ENCODE measurements at places on chromosomes 6 and 20.
A peak's percentile ranks its signal among the peaks of the same experiment; 100 is the strongest.

- DNase-seq = no peak
These were observed 27.0 kb downstream of the RPRD1B start for GRCh38 chr20:38060536-38060935.

- no peak for DNase-seq
These were observed 21.3 kb downstream of the SEC23B start for GRCh38 chr20:18529041-18529440.

DNA sequence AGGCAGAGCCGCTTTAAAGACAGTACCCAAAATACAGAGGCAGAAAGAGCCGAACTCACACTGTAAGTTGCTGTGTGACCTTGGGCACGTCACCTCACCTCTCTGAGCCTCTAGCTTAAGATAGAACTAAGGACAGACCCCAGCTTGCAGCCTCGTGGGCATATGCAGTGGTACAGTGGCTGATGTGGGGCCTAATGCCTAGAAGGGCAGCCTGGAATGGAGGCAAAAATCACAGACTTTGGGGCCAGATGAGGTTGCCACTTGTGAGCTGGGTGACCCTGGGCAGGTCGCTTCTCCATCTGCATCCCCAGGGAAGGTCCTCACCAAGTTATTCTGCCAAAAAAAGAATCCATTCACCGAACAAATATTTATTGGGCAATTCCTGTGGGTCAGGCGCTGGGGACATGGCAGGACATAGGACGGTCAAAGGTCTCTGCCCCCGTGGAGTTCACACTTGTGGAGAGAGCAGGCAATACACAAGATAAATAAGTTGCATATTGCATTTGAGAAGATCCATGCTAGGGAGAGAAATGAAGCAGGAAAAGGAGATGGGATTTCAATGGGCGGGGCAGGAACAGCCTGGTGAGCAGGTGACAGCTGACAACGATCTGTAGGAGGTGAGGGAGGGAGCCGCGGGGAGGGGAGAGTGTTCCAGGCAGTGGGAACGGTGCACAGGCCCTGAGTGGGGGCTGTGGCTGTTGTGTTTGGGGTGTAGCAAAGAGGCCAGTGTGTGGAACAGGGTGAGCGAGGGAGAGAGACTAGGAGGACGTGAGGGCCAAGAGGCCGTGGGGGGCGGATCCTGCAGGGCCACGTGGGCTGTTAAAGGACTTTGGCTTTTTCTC, 115.2 kb downstream of the CEBPB start:
- no peak for DNase-seq

DNA sequence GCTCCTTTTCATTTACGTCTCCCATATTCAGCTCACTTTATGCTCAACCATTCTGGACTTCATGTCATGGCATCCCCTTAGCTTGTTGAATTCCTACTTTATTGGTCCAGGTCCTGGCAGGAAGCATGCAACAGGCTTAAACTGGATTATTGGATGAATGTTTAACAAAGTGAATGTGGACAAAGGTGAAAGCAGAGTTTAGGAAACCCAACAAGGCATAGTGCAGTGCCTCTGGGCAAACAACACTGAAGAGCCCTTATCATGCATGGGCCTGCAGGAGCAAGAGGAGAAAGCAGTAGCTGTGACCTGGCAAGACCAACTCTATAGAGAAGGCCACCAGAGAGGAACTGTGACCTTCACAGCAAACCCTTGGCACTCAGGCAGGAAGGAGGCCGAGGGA, 5.3 kb upstream of the ANKRD66 start:
- DNase-seq = no peak

DNA sequence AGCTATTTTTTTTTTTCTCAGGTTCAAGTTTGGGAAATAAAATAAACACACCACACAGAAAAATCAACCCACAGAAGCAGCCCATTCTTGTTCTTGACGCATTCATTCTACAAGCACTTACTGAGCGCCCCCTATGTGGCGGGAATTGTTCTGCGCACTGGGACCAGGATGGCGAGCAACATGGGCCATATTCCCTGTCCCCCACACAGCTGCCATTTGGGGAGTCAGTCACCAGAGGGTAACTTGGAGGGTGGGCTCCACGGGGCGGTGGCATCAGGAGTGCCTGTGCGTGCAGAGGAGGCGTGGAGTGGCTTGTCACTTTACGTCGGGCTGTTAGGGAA, 185.0 kb upstream of the PDE10A start:
- no peak for DNase-seq

DNA sequence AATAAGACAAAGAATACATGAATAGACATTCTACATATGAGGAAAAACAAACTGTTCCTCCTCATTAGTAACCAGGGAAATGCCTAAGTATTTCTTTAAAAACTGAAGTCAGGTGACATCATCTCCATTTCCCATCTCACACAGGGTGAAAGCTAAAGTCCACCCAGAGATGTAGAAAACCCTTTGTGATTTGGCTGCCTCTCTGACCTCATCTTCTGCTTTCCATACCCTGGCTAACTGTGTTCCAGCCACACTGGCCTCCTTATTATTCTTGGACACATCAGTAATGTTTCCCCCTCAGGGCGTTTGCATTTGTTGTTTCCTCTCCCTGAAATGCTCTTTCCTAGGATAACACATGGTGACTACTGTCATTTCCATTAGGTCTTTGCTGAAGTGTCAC, 40.4 kb downstream of the ESF1 start:
- DNase-seq = no peak

- DNase-seq = no peak
These were observed 683.6 kb downstream of the KIF16B start for GRCh38 chr20:15889514-15890256.

- peak; percentile 29 for DNase-seq
These were observed 73.3 kb downstream of the IGF2R start for GRCh38 chr6:160042014-160042773.

DNA sequence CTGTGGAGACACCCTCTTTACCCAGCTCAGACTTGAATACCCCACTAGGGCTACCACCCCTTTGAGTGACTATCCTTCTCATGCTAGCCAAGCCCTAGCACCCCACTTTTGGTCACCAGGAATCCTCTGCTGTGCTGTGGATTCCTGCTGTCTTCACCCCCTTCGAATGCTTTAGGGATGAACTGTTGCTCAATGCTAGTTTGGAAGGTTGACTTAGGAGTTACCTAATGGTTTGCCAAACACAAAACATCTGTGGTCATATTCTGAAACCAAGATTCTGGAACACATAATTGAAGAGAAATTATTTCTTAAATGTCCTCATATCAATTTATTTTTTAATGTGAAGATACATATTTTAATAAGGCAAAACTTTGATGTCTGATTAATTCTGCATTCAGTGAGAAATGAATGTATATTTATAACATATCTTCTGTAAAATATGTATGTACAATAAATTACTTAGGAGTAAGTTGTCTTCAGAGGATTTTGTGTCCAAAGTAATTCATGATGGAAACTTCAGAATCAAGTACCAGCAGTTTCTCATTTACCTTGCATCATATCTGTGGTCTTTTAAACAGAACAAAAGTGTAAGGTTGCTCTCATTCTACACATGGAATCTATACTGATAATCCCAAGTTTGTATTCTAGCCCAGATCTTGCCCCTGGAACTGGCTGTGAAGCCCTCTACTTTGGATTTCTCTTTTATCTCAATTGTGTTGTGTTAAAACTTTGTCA, 46.9 kb downstream of the TMEM200A start:
- no peak for DNase-seq

GRCh38 chr6:121383478-121383877, 49.2 kb upstream of the TBC1D32 start:
- no peak for DNase-seq

GRCh38 chr20:19986419-19986818, 30.7 kb upstream of the NAA20 start:
- DNase-seq = peak; percentile 45

GRCh38 chr6:116847227-116847626, 18.3 kb upstream of the GPRC6A start:
- peak; percentile 21 for DNase-seq

GRCh38 chr6:3749067-3749841, 2.3 kb downstream of the PXDC1 start:
- DNase-seq = no peak

GRCh38 chr6:24768361-24768760, 6.4 kb upstream of the GMNN start:
- no peak for DNase-seq

- no peak for DNase-seq
These were observed 19.4 kb downstream of the PTPRK start for GRCh38 chr6:128500749-128501600.

DNA sequence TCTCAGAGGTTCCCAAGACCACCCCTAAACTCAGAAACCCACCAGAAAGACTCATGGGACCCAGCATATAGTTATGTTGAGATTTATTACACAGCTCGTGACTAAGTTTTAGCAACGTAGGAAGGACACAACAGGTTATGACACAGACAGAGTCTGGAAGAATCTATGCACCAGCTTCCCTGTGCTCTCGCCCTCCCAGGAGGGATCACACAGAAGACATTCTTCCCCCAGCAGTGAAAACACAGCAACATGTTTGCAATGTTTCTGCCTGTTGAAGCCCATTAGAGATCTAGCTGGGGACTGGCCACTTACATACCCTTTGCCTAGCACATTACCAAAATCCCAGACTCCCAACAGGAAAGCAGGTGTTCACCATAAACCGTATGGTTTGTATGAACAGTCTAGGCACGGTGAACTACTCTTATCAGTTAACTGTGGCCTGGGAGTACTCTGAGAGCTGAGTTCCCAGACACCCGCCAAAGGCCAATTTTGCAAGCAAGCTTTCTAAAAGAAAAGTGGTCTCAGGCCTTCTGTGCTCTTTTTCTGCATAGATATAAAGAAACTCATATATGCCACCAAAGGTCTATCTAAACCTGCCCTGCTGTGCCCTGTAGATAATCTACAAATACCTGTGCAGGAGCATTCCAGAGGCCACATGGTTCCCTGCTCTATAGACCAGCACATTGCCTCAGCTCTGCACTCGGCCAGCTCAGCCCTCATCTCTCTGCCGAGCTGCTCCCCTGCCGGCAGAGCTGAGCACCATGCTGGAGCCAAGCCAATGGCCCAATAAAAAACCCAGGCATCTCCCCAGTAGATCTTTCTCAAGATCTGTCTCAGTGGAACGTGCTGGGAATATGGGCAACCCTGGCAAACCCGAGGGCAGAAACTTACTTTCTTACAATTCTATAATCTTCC, 69.6 kb upstream of the SMIM28 start:
- DNase-seq = peak; percentile 34

GRCh38 chr6:118712969-118713368, 61.6 kb upstream of the CEP85L start:
- DNase-seq = no peak

GRCh38 chr6:150418827-150419594, 50.2 kb downstream of the IYD start:
- peak; percentile 67 for DNase-seq

GRCh38 chr6:105397987-105398386, 4.9 kb downstream of the PREP start:
- DNase-seq = no peak

- DNase-seq = no peak
These were observed 104.4 kb upstream of the TAB2 start for GRCh38 chr6:149212892-149213801.

DNA sequence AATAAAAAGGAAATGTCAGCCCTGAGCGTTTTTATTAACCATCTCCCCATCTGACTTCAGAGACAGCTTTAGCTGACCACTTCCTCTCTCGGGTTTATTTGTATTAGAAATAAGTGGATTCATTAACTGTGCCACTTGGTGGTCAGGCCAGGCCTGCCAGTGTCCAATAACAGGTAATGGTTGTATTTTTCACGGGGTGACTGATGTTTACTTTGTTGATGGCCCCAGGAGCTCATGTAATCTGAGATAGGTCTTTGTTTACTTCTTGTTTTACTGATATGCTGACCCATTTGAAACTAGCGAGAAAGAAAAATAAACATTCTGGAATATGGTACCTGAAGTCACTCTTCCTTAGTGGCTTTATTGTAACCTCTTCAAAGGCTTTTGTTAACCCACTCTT, 504.3 kb upstream of the SLC35B3 start:
- DNase-seq = no peak

- DNase-seq = no peak
These were observed 7.9 kb upstream of the HECA start for GRCh38 chr6:139126931-139127330.

DNA sequence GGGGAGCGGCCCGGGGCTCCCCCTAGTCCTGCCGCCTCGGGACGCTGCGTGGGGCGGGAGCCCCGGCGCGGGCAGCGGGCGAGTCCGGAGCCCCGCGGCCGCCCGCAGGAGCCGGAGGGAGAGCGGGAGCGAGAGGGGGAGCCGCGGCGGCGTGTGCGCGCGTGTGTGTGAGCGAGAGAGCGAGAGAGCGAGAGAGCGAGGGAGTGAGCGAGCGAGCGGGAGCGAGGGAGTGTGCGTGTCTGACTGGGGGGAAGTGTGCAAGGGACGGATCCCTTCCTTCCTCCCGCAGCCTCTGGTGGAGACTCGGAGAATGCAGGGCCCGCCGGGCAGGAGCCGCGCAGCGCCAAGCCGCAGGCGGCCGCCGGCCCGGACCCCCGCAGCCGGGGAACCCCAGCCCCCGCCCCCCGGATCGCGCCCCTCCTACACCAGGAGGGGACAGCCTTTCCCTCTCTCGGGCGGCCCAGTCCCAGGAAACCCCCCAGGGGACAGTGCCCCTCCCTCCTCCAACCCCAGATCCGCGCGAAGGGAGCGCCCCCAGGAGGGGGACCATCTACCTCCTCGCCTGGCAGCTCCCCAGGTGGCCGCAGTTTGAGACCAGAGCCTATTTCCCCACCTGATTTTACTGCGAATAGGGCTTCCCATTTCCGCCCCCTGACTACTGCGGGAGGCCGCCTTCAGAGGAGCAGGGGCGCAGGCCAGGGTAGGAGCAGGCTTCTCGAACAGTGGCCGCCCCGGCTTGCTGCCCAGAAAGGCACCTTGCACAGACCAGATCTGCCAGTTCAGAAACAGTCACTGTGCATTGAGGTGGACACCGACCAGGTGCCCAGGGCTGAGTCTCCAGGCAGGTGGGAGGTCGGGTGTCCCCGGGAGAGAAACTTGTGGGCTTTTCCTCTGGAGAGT, at the start of gene CDH22:
CDH22 (minus strand) TSS at position 241 of the 900 bp plus-strand sequence. CDS start 57,204 bp downstream, outside the sequence.
- DNase-seq = peak; percentile 82

DNA sequence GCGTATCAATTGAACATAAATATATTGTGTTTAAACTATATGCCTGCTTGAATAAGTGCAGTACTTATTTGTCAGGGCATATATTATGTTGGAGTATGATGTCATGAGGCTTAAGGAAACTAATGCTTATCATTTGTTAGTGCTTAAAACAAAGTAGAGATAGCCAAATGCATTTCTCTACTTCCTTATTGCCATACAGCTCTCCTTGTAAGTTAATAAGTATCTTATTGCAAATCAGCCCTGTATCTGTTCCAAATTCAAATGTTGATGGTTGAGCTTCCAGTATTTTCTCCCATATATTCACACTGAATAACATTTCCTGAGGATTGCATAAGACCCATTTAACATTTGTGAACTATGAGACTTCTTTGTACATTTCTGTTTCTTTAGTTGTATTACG, 57.8 kb downstream of the CARMIL1 start:
- no peak for DNase-seq

- no peak for DNase-seq
These were observed 30.6 kb downstream of the SHLD1 start for GRCh38 chr20:5780846-5781217.

- no peak for DNase-seq
These were observed 6.5 kb upstream of the UQCC2 start for GRCh38 chr6:33717934-33718455.

- DNase-seq = no peak
These were observed 327.2 kb downstream of the CBLN4 start for GRCh38 chr20:55678126-55678525.

GRCh38 chr6:51350308-51350904, 531.7 kb downstream of the TFAP2B start:
- DNase-seq = no peak

- no peak for DNase-seq
These were observed 242.4 kb downstream of the NFATC2 start for GRCh38 chr20:51300104-51300503.

Measured in AG08396 (cell line).